Urinary bladder (tissue), 4 donors: ENCODE measurements at places on chromosomes 11 and 22. TPM values are rescaled to one million over a fixed set of nuclear protein-coding genes. Genes with fewer than 3 reads are reported as not detected.
A peak's percentile ranks its signal among the peaks of the same experiment; 100 is the strongest.

SCGB1A1 gene
- total RNA-seq = 9.5 TPM

TTLL12 gene
- total RNA-seq = 8.1 TPM

RAC2 gene
- 3.2 TPM for total RNA-seq

APOA5 gene
- total RNA-seq = not detected

OR56A1 gene
- total RNA-seq = 0.05 TPM

RAG2 gene
- total RNA-seq = 0.16 TPM

UCP2 gene
- total RNA-seq = 16.2 TPM

ZNF280A gene
- total RNA-seq = not detected

IFITM10 gene
- total RNA-seq = 1.0 TPM

CCDC73 gene
- 0.05 TPM for total RNA-seq

TIGD3 gene
- 0.11 TPM for total RNA-seq

SAA4 gene
- total RNA-seq = not detected

MRGPRX3 gene
- total RNA-seq = not detected

CBX6 gene
- total RNA-seq = 43.1 TPM

HMGXB4 gene
- total RNA-seq = 18.9 TPM

CLDN5 gene
- total RNA-seq = 49.3 TPM

TEX54 gene
- total RNA-seq = not detected

BTG4 gene
- total RNA-seq = not detected

OR52N4 gene
- total RNA-seq = not detected

OR5B21 gene
- not detected for total RNA-seq

NXPE1 gene
- total RNA-seq = not detected

- DNase-seq = no peak
Observed at GRCh38 chr11:2816941-2817421, 68.6 kb downstream of the CDKN1C start.

DNA sequence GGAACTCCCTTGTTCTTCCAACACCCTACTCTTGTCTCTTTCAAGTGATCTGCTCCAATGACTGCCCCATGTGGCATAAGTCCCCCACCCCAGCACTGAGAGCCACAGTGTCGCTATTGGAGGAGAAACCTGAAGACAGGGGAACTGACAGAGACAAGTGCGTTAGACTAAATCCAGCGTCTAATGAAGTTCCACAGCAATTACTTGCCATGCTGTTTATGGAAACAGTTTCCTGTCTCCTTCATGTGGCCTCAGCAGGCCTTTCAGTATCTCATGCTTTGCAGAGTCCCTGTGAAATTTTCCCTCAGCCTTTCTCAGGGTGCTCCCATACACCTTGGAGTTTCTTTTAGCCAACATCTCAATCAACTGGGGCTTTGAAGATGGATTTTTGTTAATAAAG is 277.4 kb downstream of the ETS1 start:
- DNase-seq = no peak

GRCh38 chr11:35321111-35321510 is 98.2 kb downstream of the SLC1A2 start:
- DNase-seq = no peak

DNA sequence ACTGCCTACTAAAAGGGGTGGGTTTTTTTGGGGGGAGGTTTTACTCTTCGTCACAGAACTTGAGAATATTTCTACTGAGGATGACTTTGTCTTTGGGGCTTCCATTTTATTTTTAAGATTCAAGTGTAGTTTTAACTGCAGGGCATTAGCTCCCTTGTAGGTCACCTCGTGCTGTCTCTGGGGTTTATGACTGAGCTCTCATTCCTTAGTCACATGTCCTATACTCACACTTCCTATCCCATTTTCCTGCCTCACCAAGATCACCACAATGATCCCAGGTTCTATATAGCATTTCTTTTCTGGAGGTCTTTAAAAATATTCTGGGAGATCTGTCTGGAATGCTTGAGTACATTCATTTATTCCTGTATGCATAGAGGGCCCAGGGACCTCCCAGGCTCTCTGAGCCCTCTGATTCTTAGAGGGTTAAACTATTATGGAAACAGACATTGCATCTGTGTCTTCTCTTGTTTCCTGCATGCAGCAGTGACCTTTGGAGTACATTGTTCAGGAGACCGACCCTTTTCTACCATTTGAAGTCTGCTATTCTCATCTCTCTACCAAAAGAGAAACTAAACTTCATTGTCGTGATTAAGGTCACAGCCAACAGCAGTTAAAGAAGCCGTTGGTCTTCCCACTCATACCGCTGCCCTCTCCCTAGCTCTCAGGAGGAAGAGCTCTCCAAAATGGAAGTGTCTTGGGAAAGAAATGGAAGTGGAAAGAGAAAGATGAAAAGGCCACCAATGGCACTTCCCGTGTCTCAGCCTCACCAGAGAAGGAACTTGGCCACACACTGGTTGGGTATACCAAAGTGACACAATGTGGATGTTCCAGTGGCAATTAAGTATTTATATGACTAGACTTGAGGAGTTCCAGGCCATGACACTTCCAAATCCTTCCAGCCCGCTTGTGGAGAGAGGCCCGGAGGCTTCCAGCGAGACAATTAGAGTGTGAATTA is 77.5 kb downstream of the ZBTB16 start:
- DNase-seq = no peak

DNA sequence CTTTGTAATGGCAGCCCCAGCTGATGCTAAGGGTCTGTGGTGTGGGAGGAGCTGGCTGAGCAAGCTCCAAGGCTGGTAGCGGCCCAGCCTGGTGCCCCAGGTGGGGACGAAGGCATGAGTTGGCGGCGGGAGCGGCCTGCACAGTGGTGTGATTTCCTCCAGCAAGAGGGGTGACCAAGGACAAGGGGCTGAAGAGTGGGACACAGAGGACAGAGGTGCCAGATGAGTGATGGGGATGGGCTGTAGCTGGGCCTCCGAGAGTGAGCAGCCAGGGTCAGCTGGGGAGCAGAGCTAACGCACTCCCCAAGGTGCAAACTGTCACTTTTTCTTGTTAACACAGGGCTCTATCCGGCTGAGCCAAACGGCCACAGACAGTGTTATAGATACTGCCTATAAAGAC is 229.2 kb upstream of the TBCEL start:
- DNase-seq = no peak

- DNase-seq = no peak
Observed at GRCh38 chr11:59112494-59112893, 5.5 kb downstream of the FAM111B start.

GRCh38 chr22:37816543-37817180 is 6.5 kb upstream of the GALR3 start:
- no peak for DNase-seq

- DNase-seq = no peak
Observed at GRCh38 chr11:76621868-76622267, 48.7 kb downstream of the LRRC32 start.

GRCh38 chr11:27388001-27388400 is 25.0 kb upstream of the CCDC34 start:
- DNase-seq = no peak

DNA sequence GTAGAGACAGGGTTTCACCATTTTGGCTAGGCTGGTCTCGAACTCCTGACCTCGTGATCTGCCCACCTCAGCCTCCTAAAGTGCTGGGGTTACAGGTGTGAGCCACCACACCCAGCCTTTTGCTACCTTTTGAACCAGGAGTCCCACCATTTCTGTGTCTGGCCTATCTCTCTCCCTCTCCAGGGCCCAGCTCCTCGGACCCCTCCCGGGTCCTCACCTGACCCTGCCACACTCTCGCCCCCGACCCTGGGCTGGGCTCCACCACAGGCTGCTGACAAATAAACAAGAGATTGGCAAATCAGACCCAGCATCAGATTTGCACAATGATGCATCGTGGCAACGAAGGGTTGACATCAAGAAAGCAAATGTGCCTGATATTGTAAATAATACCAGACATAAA is 8.8 kb downstream of the KRTAP5-5 start:
- no peak for DNase-seq

- no peak for DNase-seq
Observed at GRCh38 chr11:91922846-91923245, 301.8 kb upstream of the FAT3 start.

GRCh38 chr11:120442031-120442430 is 69.5 kb upstream of the GRIK4 start:
- no peak for DNase-seq

DNA sequence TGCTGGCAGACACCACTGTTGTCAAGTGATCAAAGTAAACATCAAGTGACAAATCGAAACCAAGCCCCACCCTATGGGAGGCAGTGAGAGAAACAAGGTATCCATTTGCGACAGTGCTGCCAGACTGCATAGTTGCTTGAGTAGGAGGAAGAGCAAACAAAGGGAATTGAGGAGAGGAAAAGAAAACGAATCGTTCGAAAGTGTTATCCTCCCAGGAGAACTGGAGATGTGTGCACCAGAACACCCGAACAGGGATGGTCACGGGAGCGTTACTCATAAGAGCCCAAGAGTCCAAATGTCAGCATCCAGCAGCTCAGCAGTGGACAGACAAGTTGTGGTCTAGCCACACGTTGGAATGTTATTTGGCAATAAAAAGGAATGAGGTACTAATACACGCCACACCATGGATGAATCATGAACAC is 58.4 kb upstream of the NUP50 start:
- DNase-seq = no peak

GRCh38 chr11:122743949-122744348 is 88.4 kb downstream of the UBASH3B start:
- DNase-seq = no peak

- no peak for DNase-seq
Observed at GRCh38 chr11:128412847-128413791, 174.2 kb downstream of the ETS1 start.

DNA sequence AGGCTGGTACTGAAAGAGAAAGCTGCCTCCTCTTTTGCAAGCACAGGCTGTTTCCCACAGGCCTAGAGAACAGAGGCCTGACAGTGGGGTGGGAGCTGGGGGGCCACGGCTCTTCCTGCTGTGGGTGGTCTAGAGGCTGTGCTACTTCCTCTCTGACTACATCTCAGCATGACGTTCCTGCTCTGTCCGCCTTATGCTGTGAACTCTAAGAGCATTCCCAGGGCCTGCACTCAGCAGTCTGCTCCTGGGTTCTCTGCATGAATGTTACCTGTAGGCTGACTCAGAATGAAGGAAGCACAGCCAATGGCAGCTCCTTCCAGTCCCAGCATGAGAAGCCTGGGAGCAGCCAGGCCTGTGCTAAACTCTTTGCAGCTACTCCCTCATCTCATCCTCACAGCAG is 534.3 kb downstream of the NTM start:
- DNase-seq = no peak

DNA sequence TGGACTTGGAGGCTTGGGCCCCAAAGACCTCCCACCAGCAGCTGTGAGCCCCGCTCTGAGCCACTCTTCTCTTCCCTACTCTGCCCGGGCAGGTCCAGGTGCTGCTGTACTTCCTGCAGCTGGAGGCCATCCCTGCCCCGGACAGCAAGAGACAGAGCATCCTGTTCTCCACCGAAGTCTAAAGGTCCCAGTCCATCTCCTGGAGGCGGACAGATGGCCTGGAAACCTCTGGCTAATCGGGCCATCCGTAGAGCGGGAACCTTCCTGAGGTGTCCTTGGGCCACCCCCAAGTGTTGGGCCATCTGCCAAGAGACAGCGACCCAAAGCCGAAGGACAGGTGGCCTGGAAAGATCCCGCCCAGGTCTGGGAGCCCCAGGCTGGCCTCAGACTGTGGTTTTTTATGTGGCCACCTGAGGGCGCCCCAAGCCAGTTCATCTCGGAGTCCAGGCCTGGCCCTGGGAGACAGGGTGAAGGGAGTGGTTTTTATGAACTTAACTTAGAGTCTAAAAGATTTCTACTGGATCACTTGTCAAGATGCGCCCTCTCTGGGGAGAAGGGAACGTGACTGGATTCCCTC is 135.1 kb downstream of the BCR start:
- peak; percentile 7 for DNase-seq

- DNase-seq = no peak
Observed at GRCh38 chr11:91513734-91514133, 710.9 kb upstream of the FAT3 start.

DNA sequence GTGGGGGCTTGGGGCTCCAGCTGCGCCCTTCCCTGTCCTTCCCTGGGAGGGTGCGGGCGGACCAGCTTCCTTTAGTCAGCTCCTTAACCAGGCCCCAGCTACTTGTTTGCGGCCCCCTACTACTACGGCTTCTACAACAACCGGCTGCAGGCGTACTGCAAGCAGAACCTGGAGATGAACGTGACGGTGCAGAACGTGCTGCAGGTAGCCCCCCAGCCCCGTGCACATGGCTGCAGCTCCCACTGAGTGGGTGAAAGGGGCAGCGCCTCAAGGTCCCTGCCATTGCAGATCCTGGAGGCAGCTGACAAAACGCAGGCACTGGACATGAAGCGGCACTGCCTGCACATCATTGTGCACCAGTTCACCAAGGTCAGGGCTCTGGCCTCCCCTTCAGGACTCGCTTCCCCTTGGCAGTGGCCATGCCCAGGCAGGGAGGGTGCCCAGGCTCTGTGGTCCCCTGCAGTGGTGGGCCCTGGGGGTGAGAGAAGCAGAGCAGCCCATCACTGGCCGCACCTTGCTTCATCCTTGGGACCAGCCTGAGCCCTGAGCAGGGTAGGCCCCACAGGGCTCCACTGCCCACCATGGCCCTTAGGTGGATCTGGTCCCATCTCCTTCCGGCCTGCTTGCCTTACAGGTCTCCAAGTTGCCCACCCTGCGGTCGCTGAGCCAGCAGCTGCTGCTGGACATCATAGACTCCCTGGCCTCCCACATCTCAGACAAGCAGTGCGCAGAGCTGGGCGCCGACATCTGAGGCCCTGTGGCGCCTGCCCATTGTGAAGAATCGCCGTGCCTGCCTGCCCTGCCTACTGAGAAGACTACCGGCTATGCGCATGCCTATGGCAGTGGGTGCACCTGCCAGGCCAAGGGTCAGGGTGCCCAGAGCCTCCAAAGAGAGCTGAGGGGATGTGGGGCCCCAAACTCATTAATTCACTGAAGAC is 5.1 kb downstream of the THAP7 start:
- no peak for DNase-seq

DNA sequence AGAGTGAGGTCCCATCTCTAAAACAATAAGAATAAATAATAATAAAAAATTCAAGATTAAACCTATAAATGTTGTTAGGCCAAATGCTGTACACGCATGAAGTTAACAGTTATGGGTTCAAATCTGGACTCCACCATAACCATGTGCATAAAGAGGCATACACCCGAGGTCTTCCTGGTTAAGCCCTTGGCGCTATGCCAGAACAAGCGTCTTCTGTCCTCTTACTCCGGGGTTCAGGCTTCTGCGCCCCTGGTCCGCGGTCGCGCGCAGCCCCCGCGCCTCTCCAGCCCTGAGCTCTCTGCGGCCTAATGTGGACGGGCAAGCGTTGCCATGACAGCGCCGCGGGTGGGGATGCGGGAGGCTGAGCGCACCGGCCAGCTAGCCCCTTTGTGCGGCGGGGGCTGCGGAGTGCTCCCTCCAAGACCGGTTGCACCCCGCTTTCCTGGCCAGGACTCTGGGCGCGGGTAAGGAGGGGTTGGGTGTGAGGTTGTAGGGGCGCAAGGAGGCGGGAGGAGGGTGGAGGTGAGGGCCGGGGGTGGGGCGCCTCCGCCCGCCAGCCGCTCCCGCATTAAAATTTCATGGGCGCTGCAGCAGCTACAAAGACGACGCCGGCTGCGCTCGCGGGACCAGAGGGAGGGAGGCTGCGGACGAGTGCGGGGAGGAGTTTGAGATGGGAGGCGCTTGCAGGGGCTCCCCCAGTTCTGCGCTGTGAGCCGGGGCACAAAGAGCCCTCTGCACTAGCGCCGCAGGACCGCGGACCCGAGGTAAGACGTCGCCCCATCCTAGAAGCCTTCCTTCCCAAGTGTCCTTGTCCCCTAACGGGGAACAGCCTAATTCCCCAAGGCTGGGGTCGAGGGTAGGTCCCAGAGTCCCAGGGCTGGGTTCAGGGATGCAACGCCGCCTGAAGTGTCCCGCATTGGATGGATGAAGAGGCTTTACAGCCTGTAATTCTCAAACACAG is at the start of gene MIAT:
TSS of gene MIAT (plus strand) at position 698 of the 961 bp plus-strand sequence.
- DNase-seq = no peak

GRCh38 chr11:72119198-72119597 is 6.7 kb upstream of the ANAPC15 start:
- no peak for DNase-seq
